ENCODE measurements at places on chromosomes 7 and 10.

- DNase-seq: no peak
These were observed 1014.7 kb downstream of the NRG3 start for GRCh38 chr10:82889728-82890127.

- DNase-seq: peak; percentile 30
These were observed 15.0 kb downstream of the SNX8 start for GRCh38 chr7:2299131-2299829.

GRCh38 chr10:37992083-37992482, 15.6 kb upstream of the ZNF25 start:
- no peak for DNase-seq

DNA sequence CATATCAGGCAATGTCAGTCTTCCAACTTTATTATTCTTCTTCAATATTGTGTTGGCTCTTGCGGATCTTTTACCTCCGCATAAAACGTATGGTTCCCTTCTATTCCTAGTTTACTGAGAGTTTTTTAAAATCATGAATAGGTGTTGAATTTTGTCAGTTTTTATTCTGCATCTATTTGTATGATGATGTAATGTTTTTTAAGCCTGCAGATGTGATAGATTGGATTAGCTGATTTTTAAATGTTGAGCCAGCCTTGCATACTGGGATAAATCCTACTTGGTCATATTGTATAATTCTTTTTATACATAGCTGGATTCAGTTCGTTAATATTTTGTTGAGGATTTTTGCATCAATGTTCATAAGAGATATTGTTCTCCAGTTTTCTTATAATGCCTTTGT, 9.2 kb upstream of the OR2F1 start:
- DNase-seq: no peak

- DNase-seq: no peak
These were observed 37.2 kb downstream of the TCERG1L start for GRCh38 chr10:131274133-131274880.
